T-helper 17 cell (primary cell): ENCODE measurements at places on chromosomes 3 and 15. TPM values are rescaled to one million over a fixed set of nuclear protein-coding genes. Genes with fewer than 3 reads are reported as not detected.

GRCh38 chr3:131048030-131048429 is 21.4 kb downstream of the NEK11 start:
- DNase-seq, result no peak

GRCh38 chr3:127791221-127791913 is 30.9 kb downstream of the MGLL start:
- no peak for DNase-seq

- no peak for DNase-seq
These were observed 42.9 kb upstream of the GABRG3 start for GRCh38 chr15:26928051-26928450.

DNA sequence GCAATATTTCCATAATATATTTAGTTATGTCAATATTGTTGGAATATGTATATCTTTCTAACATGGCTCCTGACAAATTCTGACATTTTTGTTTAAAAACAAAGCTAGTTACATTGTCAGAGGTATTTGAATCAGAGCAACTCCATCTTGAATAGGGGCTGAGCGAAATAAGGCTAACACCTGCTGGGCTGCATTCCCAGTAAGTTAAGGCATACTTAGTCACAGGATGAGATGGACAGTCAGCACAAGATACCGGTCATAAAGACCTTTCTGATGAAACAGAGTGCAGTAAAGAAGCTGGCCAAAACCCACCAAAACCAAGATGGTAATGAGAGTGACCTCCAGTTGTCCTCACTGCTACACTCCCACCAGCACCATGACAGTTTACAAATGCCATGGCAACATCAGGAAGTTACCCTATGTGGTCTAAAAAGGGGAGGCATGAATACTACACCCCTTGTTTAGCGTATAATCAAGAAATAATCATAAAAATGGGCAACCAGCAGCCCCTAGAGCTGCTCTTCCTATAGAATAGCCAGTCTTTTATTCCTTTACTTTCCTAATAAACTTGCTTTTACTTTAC is 30.4 kb downstream of the RPL22L1 start:
- DNase-seq, result no peak

DNA sequence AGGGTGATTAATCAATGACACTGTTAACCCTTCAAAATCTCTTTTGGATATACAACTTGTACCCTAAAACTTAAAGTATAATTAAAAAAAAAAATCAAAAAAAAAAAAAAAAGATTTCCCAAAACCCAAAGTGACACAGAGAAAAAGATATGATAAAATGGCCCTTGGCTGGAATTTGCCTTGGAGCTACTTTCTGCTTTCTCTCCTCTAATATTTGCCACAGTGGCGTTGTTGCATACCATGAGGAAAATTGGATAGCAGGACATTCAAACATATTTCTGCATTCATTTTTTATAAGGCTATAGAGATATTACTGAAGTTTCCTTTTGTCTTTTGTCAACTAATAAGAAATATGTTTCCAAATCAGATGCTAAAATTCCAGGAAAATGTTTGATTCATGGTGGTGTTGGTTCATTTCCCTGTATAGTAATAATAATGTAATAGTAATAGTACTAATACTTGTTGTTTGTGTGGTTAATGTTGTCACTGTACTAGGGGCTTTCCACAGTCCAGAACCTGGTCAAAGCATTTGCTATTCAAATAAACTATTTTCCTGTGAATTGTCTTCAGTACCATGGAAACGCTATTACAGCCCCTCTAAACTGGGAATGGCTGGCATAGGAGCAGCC is 441.3 kb upstream of the THBS1 start:
- DNase-seq, result no peak

GRCh38 chr15:58865425-58865880 is 68.0 kb downstream of the SLTM start:
- no peak for DNase-seq

DNA sequence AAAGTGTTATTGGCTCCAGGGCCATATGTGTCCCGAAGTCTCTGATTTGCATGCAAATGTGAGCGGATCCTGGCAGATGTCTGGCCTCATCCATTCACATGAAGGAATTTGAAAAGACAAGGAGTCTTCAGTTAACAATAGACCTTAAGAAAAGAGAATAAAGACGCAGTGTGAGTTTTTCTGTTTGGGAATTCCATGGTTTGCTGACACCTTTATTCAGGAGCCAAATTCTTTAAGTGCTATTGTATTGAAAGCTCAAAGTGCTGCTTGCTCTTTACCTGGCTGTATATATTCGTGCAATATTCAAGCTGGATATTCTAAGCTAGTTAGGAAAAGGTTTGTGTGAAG is 2.2 kb downstream of the LRRN1 start:
- no peak for DNase-seq

DNA sequence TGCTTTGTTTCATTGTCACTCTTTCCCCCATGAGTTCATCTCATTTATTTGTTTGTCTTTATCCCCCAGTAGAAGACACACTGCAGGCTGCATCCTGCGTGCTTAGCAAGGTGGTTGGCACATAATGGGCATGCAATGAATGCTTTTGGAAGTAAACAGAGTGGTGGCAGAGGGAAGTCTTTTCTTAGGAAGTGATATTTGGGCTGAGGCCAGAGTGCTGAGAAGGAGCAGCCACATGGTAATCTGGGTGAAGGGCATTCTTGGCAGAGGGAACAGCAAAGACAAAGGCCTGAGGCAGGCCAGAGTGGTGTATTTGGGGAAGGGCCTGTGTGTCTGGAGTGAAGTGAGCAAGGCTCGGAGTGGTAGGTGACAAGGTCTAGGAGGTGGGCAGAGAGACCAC is 17.7 kb upstream of the ADAMTS7 start:
- DNase-seq, result no peak

DNA sequence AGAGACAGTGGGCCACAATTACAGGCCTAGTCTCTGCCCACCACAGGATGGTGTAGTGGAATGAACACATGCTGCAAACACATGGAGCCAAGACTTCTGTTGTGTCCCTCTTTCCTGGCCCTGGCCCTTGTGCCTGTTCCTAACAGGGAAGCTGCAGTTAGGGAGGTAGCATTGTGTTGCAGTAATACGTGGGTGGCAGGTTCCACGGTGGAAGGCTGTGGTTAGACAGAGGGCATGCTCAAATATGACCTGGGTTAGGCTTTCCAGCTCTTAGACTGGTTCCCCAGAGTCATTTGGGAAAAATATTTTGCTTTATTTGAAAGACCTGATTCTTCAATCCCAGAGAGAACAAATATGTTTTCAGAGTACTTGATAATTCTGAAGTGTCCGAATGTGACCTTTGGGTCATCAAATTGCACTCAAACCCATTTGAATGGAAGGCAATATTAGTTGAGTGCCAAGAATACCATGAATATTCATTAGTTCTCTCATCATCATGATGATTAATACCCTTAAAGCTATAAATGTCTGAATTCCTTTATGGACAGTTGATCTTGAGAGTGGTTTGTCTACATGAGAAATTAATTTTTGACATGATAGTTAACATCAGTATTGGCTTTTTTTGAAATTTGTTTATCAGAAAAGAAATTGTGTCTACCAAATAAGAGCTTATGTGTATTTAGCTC is 28.5 kb downstream of the PLAAT1 start:
- DNase-seq, result no peak

- no peak for DNase-seq
These were observed 19.9 kb downstream of the ACKR2 start for GRCh38 chr3:42829083-42829627.

DNA sequence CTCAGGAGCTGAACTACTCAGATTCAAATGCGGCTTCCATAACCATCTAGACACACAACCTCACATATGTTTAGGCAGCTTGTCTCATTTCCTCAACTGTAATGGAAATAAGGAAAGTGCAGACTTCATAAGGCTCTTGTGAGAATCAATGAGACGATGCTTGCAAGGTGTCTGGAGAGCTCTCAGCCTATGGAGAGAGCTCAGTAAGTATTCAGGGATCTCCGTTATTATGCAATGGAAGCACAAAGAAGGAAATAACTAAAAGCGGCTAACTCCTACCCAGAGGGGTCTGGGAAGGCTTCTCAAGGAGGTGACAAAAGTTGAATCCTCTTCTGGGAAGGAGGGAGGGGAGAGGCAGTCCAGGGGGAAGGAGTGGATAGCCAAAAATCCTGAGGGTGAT is 50.1 kb upstream of the LIPC start:
- no peak for DNase-seq

DNA sequence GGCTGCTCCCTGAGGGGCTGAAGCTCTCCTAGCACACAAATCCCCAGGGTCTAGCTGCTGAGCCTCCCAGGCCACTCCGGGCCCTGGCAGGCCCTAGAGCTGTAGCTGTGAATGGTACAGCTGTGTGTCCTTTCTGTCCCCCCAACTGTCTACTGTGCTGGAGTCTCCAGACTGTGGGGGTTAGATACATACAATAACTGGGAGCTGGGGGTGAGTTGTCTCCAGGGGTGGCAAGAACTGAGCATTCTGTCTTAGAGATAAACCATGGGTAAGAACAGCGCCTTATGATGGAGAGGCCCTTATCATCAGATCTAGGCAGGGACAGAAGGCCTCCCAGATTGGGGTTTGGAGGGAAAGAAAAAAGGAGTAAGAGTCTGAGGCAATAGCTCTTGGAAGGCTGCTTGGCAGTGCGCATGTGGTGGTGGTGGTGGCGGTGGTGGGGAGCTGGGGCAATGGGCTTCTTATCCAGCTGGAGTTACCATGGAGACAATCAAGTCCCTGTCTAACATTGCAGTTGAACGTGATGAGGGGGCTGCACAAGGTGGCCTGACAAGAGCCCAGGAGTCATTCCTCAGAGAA is 3.6 kb downstream of the CYB561D2 start:
- no peak for DNase-seq

GRCh38 chr3:46908294-46908985 is 30.9 kb downstream of the PTH1R start:
- DNase-seq, result no peak

DNA sequence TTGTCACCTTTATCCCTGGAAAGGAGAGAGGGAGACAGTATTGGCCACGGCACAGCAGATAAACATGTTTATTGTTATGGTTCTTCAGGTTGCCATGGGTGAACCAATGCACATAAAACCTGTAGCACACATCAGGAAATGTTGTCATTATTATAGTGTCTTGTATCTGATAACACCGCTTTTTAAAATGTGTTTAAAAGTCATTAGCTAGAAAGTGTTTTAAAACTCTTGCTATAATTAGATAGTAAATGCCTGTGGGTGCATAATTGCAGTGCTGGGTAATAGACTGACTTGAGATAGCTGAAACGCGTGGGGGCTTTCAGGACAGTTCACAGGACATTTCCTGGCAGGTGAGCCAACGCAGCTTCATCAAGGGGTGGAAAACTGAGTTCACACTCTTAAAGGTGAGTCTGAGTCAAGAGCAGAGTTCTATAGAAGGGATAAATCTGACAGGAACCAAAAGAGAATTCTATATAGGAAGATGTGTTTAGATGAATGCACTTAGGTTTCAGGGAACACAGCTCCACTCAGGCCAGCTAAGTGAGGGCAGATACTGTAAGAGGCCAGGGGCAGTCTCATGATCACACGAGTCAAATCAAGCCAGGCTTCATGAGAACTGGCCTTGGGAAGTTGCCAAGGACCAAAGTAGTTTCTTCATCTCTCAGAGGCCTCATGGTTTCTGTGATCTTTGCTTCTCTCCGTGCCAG is 35.6 kb upstream of the PPP4R2 start:
- no peak for DNase-seq

DNA sequence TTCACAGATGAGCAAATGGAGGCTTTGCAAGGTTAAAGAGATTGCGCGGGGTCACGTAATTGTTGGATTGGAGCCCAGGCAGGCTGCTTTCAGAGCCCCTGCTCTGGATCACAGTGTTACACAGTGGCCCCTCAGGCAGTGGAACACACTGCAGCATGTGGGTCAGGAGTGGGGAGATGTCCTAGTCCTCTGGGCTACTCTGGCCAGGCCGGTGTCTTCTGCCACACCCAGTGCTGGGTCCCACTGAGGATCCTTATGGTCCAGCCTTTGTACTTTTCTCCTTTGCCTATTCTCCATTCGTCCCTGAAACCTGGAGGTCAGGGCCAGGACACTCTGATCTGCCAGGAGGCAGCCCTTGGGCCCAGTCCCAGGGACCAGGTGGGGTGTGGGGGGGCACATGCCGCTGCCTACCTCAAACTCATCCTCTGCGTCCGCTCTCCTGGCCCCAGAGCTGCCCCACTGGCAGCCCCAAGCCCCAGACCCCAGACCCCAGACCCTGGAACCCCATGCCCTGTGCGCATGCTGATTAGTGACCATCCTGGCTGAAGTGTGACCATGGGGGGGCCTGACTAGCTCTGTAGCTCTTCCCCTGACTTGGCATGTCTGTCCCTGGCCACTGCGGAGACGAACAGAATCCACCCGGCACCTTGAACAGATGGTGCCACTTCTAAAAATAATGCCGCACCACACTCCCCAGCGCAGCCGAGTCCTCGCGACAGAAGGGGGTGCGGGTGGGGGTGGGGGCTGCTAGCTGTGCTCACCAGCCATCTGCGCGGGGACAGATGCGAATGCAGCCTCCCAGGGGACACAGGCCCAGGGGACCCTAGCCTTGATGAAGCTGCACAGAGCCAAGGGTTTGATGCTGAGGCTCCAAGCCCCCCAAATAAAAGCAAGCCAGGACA is 41.6 kb downstream of the ATP2B2 start:
- no peak for DNase-seq

- DNase-seq, result no peak
These were observed 1261.7 kb downstream of the ROBO1 start for GRCh38 chr3:78506061-78506460.

GRCh38 chr15:60737217-60737616 is 258.3 kb upstream of the ICE2 start:
- DNase-seq, result no peak

Gene CLEC3B
- not detected for total RNA-seq

Gene NRG4
- not detected for total RNA-seq

Gene PRTG
- total RNA-seq, result not detected

Gene DISP2
- 0.02 TPM for total RNA-seq

Gene P2RY1
- 2.9 TPM for total RNA-seq

Gene CSTA
- 1.3 TPM for total RNA-seq

Gene MAP1A
- total RNA-seq, result 16.0 TPM

Gene AMT
- 8.3 TPM for total RNA-seq

Gene U2SURP
- total RNA-seq, result 145 TPM

Gene PPM1M
- total RNA-seq, result 43.9 TPM

Gene IMPG2
- 0.45 TPM for total RNA-seq

Gene MDFIC2
- not detected for total RNA-seq

Gene SHQ1
- 15.4 TPM for total RNA-seq

Gene SLC12A8
- total RNA-seq, result 0.40 TPM

Gene UROC1
- total RNA-seq, result not detected

Gene GPR62
- not detected for total RNA-seq

Gene ABHD5
- 16.5 TPM for total RNA-seq

Gene PIERCE2
- not detected for total RNA-seq

Gene TTLL3
- total RNA-seq, result 87.2 TPM

Gene TUBGCP5
- 21.1 TPM for total RNA-seq

Gene SPRED1
- total RNA-seq, result 0.12 TPM
